ENCODE measurements at places on chromosomes 3 and 15. TPM values are rescaled to one million over a fixed set of nuclear protein-coding genes. Genes with fewer than 3 reads are reported as not detected.

GRCh38 chr3:143973259-143974021 is 1.8 kb downstream of the DIPK2A start:
- peak; percentile 76 for DNase-seq

GRCh38 chr3:122355612-122356011 is 27.4 kb downstream of the MIX23 start:
- DNase-seq, result no peak

GRCh38 chr3:56339671-56340070 is 128.6 kb downstream of the ERC2 start:
- no peak for DNase-seq

GRCh38 chr3:134699141-134699711 is 48.4 kb upstream of the KY start:
- no peak for DNase-seq

DNA sequence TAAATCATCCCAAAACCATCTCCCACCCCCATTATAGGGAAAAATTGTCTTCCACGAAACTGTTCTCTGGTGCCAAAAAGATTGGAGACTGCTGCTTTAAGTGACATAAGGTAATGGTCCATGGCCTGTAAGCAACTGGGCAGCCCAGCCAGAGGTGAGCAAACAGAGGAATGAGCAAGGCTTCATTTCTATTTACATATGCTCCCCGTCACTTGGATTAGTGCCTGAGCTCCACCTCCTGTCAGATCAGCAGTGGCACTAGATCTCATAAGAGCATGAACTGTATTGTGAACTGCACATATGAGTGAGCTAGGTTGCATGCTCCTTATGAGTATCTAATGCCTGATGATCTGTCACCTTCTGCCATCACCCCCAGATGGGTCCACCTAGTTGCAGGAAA is 1159.8 kb upstream of the ALCAM start:
- DNase-seq, result no peak

GRCh38 chr3:140203510-140203909 is 268.5 kb downstream of the CLSTN2 start:
- no peak for DNase-seq

- DNase-seq, result peak; percentile 97
Measured at GRCh38 chr15:68620721-68621527, 42.1 kb downstream of the CORO2B start.

- DNase-seq, result no peak
Measured at GRCh38 chr15:55829826-55830225, 86.9 kb upstream of the PRTG start.

- no peak for DNase-seq
Measured at GRCh38 chr3:34742151-34742550, 897.2 kb upstream of the ARPP21 start.

GRCh38 chr3:124119056-124119716 is 127.3 kb upstream of the ROPN1 start:
- DNase-seq, result peak; percentile 57

DNA sequence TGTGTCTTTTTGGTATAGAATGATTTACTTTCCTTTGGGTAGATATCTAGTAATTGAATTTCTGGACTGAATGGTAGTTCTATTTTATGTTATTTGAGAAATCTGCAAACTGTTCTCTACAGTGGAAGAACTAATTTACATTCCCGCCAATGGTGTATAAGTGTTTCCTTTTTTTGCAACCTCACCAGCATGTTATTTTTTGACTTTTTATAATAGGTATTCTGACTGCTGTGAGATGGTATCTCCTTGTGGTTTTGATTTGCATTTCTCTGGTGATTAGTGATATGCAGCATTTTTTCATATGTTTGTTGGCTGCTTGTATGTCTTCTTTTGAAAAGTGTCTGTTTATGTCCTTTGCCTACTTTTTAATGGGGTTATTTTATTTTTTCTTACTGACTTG is 607.2 kb downstream of the OTOL1 start:
- no peak for DNase-seq

DNA sequence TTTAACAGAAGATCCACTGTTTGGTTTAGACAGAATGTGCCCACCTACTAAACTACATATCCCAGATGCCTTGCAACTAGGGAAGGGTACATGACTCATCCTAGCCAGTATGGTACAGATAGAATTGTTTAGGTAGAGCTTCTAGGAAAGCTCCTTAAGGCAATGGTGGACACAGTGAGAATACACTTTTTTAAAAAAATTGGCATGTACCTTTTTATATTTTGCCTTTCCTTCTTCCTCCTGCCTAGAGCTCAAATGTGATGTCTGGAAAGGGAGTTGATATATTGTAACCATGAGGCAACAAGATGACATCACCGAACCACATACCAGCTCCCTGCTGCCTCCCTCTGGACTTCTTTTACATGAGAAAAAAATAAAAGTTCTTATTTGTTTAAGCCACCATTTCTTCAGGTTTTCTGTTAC is 14.4 kb upstream of the C3orf80 start:
- peak; percentile 70 for DNase-seq

GRCh38 chr3:16363636-16364035 is 98.6 kb downstream of the OXNAD1 start:
- DNase-seq, result no peak

GRCh38 chr15:83207660-83208366 is at the start of gene HDGFL3:
Gene HDGFL3 (minus strand): TSS chr15:83207823. CDS start chr15:83207414, 409 bp downstream.
- DNase-seq, result peak; percentile 63

DNA sequence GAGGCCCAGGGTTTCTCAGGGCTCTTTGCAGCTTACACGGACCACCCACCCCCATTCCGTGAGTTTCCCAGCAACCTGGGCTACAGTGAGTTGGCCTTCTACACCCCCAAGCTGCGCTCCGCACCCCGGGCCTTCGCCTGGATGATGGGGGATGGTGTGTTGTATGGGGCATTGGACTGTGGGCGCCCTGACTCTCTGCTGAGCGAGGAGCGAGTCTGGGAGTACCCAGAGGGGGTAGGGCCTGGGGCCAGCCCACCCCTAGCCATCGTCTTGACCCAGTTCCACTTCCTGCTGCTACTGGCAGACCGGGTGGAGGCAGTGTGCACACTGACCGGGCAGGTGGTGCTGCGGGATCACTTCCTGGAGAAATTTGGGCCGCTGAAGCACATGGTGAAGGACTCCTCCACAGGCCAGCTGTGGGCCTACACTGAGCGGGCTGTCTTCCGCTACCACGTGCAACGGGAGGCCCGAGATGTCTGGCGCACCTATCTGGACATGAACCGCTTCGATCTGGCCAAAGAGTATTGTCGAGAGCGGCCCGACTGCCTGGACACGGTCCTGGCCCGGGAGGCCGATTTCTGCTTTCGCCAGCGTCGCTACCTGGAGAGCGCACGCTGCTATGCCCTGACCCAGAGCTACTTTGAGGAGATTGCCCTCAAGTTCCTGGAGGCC is 5.4 kb downstream of the VPS18 start:
- no peak for DNase-seq

DNA sequence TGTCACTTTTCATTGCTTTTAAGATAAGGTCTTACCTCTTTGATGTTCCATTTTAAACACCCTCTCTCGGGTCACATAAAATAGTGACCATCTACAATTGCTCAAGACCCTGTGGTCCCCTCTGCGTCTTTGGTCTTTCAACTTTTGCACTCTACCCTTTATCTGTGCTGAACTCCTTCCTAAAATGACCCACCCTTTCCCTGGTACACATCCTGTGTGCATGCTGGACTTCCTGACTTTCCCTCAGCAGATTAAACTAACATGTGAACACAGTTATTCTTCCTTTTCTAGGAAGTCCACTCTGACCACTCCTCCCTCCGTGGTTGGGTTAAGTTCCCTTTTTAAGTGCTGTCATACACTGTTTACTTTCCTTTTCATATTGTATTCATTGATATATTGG is 414.2 kb downstream of the GABRB3 start:
- no peak for DNase-seq

DNA sequence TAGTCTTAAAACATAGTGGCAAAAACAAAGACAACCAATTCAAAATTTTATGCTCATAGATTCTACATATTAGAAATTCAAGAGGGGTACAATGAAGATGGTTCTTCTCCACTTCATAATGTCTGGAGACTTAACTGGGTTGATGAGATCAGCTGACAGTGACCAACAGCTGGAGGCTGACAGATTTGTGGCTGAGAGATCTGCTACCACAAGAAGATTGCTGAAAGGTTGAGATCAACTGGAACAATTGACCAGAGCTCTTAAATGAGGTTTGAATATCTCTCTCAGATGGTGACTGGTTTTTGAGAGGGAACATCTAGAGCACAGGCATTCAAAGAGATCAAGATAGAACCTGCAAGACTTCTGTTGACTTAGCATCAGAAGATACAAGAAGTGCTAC is 254.1 kb upstream of the ARPP21 start:
- DNase-seq, result no peak

GRCh38 chr3:28151608-28152228 is 89.7 kb upstream of the CMC1 start:
- peak; percentile 16 for DNase-seq

DNA sequence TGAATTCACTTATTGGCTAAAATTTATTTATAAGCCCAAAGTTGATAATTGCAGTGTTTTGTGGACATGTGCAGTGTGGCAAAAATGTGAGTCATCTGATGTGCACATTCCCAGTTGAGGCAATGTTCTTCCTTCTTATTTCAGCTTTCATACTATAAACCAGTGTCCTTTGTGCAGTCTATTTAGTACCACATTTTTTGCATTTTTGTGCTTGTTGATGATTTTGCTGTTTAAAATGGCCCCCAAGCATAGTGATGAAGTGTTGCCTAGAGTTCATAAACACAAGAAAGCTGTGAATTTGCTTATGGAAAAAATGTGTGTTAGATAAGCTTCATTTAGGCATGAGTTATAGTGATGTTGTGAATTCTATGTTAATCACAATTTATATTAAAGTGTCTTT is 19.4 kb upstream of the IL20RB start:
- DNase-seq, result peak; percentile 57

- DNase-seq, result peak; percentile 36
Measured at GRCh38 chr15:76057332-76058000, 2.3 kb upstream of the TMEM266 start.

DNA sequence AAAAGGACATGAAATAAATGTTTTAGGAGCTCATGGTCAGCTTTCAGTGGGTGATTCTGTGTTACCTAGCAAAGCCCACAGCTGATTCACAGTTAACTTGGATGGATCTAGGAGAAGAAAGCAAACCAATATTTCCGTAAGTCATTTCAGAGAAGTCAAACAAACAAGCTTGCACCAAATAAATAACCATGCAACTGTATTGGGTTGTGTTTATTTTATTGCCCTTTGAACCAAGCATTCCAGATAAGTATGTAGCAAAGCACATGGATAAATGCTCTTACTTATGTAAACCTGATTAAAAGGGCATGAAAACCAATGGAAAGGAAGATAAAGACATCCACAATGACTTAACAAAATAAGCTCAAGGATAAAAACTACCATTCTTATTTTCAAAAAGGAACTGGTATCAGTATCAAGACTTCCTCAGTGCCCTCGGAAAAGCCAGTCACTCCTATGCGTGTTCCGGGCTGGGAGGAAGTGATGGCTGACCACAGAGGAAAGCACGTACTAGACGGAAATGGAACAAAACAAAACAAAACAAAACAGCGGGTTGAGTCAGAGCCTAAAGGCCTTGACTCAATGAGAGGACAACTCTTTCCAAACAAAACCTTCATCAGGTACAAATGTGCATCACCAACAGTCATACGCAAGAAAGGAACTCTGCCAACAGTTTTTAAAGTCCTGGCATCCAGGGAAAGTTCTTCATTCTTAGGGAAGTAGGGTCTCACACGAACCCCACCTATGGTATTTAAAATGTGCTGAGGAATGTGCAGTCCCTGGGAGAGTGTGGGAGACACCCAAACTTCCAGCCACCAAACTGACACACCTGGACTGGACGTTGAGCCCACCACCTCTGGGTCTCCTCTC is 103.3 kb downstream of the SNRK start:
- peak; percentile 67 for DNase-seq

GRCh38 chr3:152321955-152322377 is 53.2 kb downstream of the MBNL1 start:
- DNase-seq, result no peak

DNA sequence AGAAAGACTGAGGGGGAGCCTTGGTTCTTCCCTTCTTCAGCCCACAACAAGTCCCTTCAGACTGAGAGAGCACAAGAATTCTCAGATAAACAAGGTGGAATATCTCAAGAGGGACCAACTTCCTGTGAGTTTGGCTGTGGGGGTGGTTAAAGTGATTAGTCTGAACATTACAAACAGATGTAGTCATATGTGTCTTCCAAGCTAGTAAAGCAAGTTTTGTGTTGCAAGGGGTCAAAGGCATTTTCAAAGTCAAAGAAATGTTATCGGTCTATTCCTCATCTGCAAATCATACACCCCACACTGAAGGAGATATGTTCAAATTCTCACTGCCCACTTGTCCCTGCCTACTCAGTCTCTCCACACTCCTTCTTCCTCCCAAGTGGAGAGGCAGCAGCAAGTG is 242.5 kb downstream of the FAM43A start:
- DNase-seq, result no peak

DNA sequence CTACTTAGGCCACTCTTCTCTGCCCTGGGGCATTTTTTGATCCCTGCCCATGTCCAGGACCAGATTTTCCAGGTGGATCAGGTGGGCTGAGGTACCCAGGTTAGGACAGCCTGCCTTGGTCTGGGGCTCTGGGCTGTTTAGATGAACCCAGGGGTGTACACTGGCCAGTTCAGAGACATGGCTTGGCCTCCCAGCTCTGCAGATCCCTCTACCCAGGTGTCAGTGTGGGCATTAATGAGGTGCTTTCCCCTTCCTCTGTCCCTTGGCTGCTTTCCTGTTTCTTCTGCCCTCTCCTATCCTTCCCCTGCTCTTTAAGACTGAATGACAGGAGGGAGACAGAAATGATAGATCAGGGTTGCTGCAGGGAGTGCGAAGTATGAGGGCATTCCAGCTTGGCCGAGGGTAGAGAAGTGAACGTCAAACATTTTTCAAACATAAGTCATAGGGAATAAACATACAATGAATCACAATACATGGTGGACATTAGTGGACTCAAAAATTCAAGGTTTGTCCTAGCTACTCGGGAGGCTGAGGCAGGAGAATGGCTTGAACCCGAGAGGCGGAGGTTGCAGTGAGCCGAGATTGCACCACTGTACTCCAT is 30.5 kb downstream of the RTP1 start:
- no peak for DNase-seq

- DNase-seq, result no peak
Measured at GRCh38 chr15:91499774-91500383, 353.6 kb upstream of the SLCO3A1 start.

TMEM207 gene
- total RNA-seq, result not detected

UROC1 gene
- total RNA-seq, result not detected

ASB14 gene
- total RNA-seq, result not detected

EPHA3 gene
- total RNA-seq, result 0.20 TPM

ZBBX gene
- total RNA-seq, result not detected

BTLA gene
- total RNA-seq, result 0.10 TPM

RLBP1 gene
- total RNA-seq, result not detected

GP5 gene
- not detected for total RNA-seq

USP50 gene
- total RNA-seq, result not detected

SEMA6D gene
- 1.4 TPM for total RNA-seq

GLT8D1 gene
- total RNA-seq, result 107 TPM

ARL14 gene
- total RNA-seq, result not detected

Measured in RPMI7951 (cell line).